Mesendoderm (in vitro differentiated cells): ENCODE measurements at places on chromosomes 13 and 19.

DNA sequence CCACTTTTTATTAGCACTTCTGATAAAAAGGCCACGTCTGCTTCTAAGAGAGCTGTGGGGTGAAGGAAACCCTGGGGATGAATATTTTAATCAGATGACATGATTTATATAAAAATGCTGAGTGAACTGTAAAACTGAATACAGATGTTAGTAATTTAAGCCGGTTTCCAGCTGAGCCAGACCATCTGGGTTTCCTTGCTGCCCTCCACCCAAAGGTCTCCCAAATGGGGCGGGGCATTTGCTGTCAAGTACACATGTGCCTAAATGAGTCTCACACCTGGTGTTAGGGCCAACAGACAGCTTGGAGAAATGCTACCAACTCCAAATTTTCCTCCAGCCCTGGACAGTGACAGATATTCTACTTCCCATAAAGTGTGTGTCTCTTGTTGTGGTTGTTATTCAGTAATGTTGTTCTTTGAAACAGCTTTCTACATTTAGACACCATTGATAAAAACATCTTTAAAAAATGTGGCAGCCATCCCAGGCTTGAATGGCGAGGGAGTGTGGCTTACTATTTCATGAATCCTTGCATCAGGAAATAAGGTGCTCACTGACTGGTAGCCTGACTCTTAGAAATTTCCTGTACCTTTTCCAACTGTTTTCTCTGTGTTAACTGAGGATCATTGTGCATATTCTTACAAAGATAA, 350.4 kb downstream of the MTUS2 start:
- no peak overlapping the region for H3K4me3 ChIP-seq
- H3K36me3 ChIP-seq = no peaks in the 10 kb centered on the region
- H3K4me1 ChIP-seq = no peaks in the 10 kb centered on the region
- H3K27ac ChIP-seq = no peak overlapping the region
- no peaks in the 10 kb centered on the region for H3K27me3 ChIP-seq
- DNase-seq = no peak

DNA sequence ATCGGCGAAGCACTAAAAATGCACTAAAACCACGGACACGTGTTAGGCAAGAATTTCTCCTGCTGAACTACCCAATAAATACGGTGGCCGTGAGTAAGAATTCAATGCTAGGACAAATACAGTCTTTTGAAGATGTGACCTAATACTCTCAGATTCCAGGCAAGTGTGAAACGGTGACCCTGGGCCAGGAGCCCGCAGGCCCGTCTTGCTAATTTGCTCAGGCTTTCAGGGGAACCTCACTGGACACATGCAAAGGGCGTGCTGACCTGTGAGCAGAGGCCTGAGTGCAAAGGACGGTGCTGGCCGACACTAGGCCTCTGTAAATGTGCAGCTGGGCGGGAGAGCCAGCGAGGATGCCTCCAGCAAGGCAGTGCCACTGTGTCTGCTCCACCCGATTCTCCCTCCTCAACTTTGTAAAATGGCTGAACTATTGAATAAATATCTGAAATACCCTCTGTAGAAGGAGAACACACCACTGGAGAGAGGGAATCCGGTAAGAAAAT, 70.1 kb downstream of the STK24 start:
- peaks cover 23% of the 10 kb centered on the region for H3K4me1 ChIP-seq
- peaks cover 1% of the 10 kb centered on the region for H3K36me3 ChIP-seq
- no peak overlapping the region for H3K4me3 ChIP-seq

GRCh38 chr19:3210347-3211017, 14.0 kb upstream of the CELF5 start:
- no peaks in the 10 kb centered on the region for H3K4me1 ChIP-seq
- peaks cover 5% of the 10 kb centered on the region for H3K36me3 ChIP-seq
- no peak overlapping the region for H3K4me3 ChIP-seq
- H3K27ac ChIP-seq = no peak overlapping the region

DNA sequence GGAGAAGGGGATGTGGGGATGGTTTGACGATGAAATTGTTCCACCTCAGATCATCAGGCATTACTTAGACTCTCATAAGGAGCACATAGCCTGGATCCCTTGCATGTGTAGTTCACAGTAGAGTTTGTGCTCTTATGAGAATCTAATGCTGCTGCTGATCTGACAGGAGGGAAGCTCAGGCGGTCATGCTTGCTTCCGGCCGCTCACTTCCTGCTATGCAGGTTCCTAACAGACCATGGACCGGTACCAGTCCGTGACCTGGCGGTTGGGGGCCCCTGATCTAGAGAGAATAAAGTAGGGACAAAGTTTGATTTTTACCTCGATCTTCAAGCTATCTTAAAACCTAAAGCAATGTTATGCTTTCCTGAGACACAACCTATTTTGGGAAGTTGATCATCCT, 373.8 kb upstream of the ARGLU1 start:
- H3K36me3 ChIP-seq = no peaks in the 10 kb centered on the region
- DNase-seq = no peak
- no peaks in the 10 kb centered on the region for H3K27me3 ChIP-seq
- no peaks in the 10 kb centered on the region for H3K4me1 ChIP-seq

GRCh38 chr13:70884196-70884595, 775.9 kb upstream of the KLHL1 start:
- no peaks in the 10 kb centered on the region for H3K36me3 ChIP-seq
- H3K4me3 ChIP-seq = no peak overlapping the region
- peak; percentile 19 for DNase-seq
- no peaks in the 10 kb centered on the region for H3K4me1 ChIP-seq

DNA sequence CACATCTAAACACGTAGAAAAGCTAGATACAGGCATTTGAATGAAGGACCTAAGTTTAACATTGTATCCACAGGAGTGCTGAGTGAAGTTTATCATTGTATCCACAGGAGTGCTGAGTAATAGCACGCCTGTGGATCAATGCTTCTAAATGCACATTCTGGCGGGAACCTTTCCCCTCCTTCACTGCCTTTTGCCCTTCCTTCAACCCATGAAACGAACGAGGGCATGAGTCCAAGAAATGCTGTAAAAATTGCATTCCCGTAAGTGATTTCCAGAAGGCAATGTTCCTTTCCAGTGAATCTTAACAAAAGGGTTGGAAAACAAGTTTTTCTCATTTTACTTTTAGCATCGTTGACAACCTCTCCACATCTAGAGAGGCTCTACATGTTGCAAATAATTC, 88.1 kb downstream of the ZDHHC20 start:
- no peak for DNase-seq
- H3K4me3 ChIP-seq = no peak overlapping the region
- H3K36me3 ChIP-seq = no peaks in the 10 kb centered on the region
- no peaks in the 10 kb centered on the region for H3K4me1 ChIP-seq
- H3K27ac ChIP-seq = no peak overlapping the region

DNA sequence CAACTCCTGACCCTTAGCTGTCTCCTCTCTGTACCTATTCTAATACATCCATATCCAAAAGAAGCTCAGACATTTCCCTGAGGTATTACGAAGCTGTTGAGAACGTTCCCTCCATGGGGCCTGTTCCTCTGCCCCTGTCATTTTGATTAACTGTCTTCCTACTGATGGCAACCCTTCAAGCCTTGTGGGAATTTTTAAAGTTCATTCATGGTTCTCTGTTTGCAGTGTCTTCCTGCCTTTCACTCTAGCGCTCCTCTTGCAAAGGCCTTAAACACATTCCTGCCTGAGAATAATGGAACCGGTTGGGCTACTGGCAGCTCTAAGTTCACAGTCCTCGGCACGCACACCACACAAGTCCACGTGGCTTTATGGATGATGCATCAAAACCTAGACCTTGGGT, 66.1 kb downstream of the LHFPL6 start:
- H3K4me3 ChIP-seq = no peak overlapping the region
- H3K4me1 ChIP-seq = no peaks in the 10 kb centered on the region
- H3K27me3 ChIP-seq = no peaks in the 10 kb centered on the region
- no peak for DNase-seq

DNA sequence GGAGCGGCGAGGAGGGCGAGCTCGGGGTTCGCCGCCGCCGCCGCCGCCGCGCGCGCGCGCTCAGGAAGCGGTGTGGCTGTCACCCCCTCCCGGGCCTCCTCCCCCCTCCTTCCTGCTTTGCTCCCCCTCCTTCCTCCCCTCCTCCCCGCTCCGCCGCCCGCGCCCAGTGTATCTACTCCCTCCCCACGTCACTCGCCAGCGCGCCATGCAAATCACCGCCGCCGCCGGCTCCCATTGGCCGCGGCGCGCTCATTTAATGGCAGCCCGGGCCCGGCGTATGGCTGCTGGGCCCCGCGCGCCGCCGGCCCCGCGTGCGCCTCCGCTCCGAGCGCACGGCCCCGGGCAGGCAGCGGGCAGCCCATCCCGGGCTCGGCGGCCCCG, 335 bp upstream of the SOX1 start:
- DNase-seq = peak; percentile 84
- no peaks in the 10 kb centered on the region for H3K36me3 ChIP-seq
- peaks cover 75% of the 10 kb centered on the region for H3K27me3 ChIP-seq
- H3K27ac ChIP-seq = no peak overlapping the region

- no peak overlapping the region for H3K27ac ChIP-seq
- no peaks in the 10 kb centered on the region for H3K36me3 ChIP-seq
- DNase-seq = no peak
- H3K4me1 ChIP-seq = no peaks in the 10 kb centered on the region
- no peak overlapping the region for H3K4me3 ChIP-seq
Measured at GRCh38 chr13:67554286-67554685, 324.1 kb upstream of the PCDH9 start.

- H3K27me3 ChIP-seq = no peaks in the 10 kb centered on the region
- no peaks in the 10 kb centered on the region for H3K4me1 ChIP-seq
- no peak for DNase-seq
- no peak overlapping the region for H3K27ac ChIP-seq
Measured at GRCh38 chr13:51541809-51542258, 42.4 kb upstream of the WDFY2 start.
